H7 (cell line): ENCODE measurements at places on chromosomes 5 and 9. TPM values are rescaled to one million over a fixed set of nuclear protein-coding genes. Genes with fewer than 3 reads are reported as not detected.

PCDHA7 gene
- 0.28 and 0.37 TPM in 2 replicates for total RNA-seq

PDE6A gene
- not detected in 2 replicates for total RNA-seq

SHISAL2B gene
- total RNA-seq: 15.4 and 22.5 TPM in 2 replicates

CTSV gene
- 42.6 and 50.5 TPM in 2 replicates for total RNA-seq

IFNK gene
- total RNA-seq: not detected in 2 replicates

HOMER1 gene
- 25.3 and 31.9 TPM in 2 replicates for total RNA-seq

OR2Y1 gene
- not detected in 2 replicates for total RNA-seq

GRCh38 chr5:74684900-74685851 is at the start of gene HEXB:
HEXB (plus strand) TSS chr5:74685233; CDS start chr5:74685261, 28 bp downstream.
- peak; percentile 96 for DNase-seq

DNA sequence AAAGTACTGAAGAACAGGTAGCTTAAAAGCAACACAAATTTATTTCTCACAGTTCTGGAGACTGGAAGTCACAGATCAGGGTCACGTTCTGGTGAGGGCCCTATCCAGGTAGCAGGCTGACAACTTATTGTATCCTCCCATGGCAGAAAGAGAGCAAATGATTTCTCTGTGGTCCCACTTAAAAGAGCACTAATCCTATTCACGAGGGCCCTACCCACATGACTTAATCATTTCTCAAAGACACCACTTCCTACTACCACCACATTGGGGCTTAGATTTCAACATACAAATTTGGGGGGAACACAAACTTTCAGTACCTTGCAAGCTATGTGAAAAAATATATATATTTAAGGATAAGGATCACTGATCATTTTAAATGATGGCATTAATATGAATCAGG is 75.8 kb upstream of the PPP1R2B start:
- DNase-seq: no peak

- peak; percentile 76 for DNase-seq
These were observed 882 bp downstream of the CERCAM start for GRCh38 chr9:128421482-128421996.

DNA sequence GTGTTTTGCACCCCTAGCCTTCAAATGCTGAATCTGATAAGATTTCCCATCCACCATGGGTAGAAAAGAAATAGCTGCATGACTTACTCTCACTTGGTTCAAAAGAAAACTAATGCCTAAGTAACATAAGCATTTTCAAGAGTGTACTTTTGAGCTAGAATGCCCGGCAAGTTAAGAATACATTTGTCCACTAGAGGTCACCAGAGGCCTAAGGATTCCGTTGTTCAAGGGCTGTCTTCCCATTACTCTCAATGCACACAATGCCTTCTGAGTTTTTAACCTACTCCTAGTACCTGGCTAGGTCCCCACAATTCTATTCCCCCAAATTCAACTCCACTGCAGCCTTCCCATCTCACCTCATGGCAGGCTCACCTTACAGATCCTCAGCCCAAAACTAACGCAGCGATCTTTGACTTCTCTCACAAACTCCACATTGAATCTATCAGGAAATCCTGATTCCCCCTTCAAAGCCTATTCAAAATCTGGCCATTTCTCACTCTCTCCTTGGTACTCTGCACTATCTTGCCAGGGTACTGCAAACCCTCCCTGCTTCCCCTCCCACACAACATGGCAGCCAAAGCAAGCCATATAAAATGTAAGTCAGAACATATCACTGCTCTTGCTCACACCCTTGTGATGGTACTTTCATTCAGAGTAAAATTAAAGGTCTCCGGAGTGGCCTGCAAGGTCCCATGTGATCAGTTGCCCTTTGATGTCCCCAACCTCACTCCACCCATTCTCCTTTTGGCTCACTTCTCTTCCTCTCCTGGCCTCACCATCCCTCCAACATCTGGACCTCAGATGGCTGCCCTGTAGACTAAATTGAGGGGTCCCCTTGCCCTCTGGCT is 13.4 kb downstream of the OXCT1 start:
- DNase-seq: peak; percentile 36

- no peak for DNase-seq
These were observed 285.7 kb upstream of the POU5F2 start for GRCh38 chr5:94027145-94027544.

DNA sequence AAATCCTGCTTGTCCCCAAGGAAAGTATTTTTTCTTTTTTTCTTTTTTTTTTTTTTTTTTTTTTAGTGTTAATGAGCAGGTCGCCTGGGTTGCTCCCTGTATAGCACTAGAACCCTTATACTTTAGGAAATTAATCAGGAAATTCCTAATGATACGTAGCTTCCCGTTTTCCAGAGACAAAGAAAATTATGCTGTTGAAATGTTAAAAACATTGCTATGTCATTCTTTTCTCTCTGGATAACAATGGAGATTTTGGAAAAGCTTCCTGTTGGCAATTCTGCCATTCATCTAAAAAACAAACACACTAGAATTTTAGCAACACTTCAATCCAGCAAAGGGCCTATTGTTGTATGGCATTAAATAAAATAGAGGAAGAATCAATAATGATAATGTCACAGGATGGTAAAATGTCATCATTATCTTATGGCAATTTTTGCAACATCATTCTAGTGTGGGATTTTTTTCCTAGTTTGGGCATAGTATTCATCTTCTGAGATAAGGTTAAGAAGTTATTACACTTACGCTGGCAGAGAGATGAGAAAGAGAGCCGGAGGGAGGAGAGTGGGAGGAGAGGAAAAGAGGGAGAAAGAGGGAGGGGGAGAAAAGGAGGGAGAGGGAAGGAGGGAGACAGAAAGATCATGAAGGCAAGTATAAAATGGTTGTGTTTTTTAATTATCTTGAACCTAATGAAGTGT is 315.8 kb upstream of the PDE4D start:
- no peak for DNase-seq

GRCh38 chr5:154944716-154945115 is 3.8 kb downstream of the MRPL22 start:
- DNase-seq: no peak

DNA sequence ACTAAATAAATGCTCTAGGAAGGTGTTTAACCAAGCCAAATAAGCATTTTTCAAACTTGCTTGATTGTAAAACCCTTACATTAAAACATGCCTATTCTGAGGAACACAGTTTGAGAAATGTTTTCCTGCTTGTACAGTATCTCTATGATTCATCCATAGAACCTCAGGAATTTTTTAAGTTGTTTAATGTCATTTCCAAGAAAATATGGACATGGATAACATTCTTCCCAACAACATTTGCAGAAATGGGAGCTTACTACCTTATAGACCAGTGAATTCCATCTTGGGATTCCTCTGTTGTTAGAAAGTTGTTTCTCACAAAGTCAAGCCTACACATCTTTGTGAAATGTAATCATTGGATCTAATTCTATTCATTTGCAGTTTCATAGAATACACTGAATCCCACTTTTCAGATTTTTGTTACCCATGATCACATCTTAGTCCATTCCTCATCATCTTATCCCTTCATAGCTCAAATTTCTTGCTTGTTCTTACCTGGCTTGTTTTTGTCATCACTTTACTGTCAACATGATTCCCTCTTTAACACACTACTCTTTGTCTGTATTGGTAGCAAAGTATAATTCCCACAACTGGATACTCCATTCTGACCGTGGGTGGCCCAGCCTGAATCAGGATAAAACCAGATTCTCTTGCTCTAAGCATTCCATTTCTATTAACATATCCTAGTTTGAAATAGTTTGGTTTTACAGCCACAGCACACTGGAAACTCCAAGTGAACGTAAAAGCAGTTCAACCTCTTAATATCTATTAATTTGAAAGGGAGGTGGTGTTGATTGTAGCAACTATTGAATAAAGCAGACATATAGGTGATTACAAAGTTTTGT is 49.4 kb upstream of the PAPPA start:
- DNase-seq: no peak

DNA sequence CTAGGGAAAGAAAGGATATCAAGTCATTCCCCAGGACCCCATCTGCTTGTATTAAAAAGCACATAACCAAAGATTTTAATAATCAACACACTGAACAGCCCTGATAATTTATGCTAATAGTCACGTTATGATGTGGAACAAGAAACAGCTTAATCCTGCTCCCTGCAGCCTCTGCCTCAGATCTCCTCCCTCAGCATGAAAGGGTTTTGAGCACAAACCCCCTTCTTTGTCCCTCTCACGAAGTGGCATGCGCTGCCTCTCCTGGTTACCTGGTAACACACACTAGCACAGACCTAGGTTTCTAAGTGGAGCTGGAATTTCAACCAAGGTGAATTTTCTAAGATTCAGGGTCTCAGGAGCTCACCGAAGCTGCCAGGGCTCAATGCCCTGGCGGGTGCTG is 5.1 kb downstream of the IGFBPL1 start:
- DNase-seq: peak; percentile 54

DNA sequence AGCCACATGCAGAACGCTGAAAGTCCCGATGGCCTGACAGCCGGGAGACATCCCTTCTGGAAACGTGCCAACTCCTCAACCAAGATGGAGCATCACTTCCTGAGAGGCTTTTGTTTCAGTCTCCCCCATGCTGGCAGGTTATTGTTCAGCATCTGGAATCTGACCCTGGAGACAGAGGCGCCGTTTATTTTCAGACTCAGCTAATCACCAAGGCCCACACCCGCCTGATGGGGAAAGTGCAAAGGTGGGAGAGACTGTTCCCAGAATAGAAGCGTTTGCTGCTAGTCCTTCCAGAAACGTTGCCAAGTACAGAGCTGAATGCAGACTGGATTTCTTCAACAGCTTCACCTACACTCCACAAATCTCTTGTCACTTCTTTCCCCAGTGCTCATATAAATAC is 41.8 kb upstream of the S1PR3 start:
- DNase-seq: no peak

- DNase-seq: no peak
These were observed 37.4 kb downstream of the CSNK1G3 start for GRCh38 chr5:123549256-123549904.
